ENCODE measurements at places on chromosomes 6 and 20.
A peak's percentile ranks its signal among the peaks of the same experiment; 100 is the strongest.

DNA sequence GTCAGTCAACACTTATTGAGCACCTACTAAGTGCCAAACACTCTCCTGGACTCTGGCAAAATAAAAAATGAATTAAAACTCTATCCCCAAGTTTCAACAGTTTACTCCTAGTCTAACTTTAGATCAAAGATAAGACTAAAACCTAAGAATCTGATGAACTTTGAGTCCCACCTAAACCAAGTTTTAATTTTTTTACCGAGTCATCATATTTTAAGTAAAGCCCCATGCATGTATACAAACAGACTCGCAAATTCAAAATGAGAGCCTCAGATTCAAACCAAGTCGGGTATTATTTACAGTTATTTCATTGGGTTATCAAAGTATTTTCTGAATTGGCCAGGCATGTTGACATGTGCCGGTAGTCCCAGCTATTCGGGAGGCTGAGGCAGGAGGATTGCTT, 28.2 kb downstream of the BNIP5 start:
- DNase-seq = no peak

GRCh38 chr6:17334265-17334664, 53.1 kb downstream of the RBM24 start:
- no peak for DNase-seq

GRCh38 chr20:44683263-44684046, 31.7 kb upstream of the CCN5 start:
- peak; percentile 25 for DNase-seq

- no peak for DNase-seq
Measured at GRCh38 chr6:126380072-126380583, 40.2 kb downstream of the CENPW start.

DNA sequence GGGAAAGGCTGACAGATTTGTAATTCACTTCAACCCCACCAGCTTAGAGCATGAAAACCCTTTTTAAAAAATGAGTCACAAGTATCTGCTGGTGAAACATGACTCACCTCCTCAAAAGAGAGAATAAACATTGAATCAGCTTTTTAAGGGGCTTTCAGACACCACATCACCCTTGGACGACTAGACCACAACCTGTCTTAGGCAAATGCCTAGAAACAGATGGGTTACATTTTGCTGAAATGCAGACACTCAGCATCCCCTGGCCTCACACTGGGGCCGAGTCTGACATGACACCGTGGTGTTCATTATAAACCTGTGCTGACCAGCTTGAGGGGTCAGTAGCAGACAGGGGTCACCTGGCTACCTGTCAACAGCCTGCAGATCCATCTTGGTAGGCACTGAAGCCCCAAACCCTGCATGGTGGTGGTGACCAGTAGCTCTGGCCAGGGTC, 175.3 kb upstream of the CST7 start:
- peak; percentile 12 for DNase-seq

- DNase-seq = no peak
Measured at GRCh38 chr6:143695969-143696663, 18.4 kb downstream of the PHACTR2 start.

- no peak for DNase-seq
Measured at GRCh38 chr20:17875106-17875980, 93.3 kb downstream of the SNX5 start.

- DNase-seq = no peak
Measured at GRCh38 chr6:76779068-76779467, 684.2 kb downstream of the HTR1B start.

DNA sequence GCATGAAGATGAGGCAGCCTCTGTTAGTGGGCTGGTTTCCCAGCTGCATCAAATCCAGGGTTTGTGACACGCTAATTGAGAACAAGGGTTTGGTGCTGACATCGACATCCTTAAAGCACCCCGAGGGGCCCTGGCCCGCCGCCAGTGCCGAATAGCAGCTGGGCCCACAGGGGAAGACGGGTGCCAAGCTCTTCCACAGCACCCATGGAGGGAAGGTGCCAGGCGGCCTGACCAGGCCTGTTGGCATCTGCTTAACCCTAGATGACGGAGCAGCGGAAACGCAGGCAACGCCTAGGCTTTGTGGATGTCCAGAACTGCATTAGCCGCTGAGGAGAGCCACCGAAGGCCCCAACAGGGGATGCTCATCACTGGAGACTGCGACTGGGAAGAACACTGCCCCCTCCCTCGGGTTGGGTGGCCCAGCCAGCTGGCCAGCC, 16.0 kb downstream of the UQCC2 start:
- no peak for DNase-seq

DNA sequence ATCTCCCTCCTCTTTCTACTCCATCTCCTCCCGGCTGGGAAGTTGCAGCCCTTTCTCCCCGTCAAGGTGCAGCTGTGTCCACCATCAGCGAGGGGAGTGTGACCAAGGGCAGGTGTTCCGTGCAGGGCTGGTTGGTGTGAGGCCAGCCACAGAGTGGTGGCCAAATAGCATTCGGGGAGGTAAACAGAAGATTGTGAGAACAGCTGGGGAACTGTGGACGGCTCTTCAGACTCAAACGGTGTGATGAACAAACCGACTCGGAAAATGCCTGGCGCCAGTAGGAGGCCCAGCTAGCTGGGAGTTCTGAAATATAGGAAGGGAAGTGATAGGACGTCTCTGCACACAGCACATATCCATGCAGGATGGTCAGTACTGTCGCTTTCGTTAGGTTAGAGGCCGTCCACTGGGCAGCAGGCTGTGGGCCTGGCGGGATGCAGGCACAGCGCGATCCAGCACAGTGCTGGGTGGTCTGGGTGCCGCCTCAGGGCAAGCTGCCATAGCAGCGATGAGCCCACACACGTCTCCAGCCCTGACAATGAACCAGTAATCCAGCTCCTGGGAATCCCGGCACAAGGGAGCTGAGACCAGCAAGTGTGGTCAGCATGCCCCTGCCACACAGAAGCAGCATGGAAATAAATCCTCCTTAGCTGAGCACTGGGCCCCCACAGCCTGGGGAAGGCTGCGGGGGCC, 258.1 kb downstream of the TAF4 start:
- DNase-seq = no peak

- no peak for DNase-seq
Measured at GRCh38 chr20:10939331-10939941, 265.6 kb upstream of the JAG1 start.

GRCh38 chr6:160733050-160733646, 31.1 kb downstream of the PLG start:
- peak; percentile 13 for DNase-seq

DNA sequence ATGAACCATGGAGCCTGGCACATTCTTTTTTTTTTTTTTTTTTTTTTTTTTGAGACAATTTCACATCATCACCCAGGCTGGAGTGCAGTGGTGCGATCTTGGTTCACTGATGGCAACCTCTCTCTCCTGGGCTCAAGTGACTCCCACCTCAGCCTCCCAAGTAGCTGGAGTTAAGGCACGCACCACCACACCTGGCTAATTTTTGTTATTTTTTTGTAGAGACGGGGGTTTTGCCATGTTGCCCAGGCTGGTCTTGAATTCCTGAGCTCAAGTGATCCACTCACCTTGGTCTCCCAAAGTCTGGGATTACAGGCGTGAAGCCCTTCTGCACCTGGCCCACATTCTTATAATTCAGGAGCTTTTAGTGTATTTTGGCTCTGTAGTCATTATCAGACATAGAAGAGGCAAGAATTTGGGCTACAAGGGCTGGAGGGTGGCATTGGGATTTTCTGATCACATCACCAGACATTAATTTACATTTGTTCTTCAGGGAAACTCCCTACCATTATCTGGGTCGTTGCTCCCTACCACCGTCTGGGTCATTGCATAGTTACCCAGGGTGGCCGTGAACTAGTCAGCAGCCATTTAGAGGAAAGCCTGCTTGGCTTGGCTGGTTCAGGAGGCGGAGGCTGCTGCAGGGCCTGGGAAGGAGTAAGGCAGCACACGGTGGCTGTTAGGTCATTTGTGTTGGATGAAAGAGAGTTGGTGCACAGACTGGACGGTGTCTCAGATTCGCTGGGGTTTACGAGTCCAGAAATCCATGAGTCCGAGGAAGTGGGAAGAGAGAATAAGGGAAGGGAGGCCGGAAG, 17.6 kb downstream of the ARID1B start:
- no peak for DNase-seq

GRCh38 chr6:139608466-139609261, 234.2 kb upstream of the CITED2 start:
- no peak for DNase-seq

- no peak for DNase-seq
Measured at GRCh38 chr20:64109831-64110391, 2.5 kb upstream of the NPBWR2 start.

- DNase-seq = no peak
Measured at GRCh38 chr6:111520524-111520923, 37.5 kb upstream of the REV3L start.

- DNase-seq = no peak
Measured at GRCh38 chr6:31287619-31288018, 15.7 kb upstream of the HLA-C start.

- no peak for DNase-seq
Measured at GRCh38 chr20:58670659-58671058, 19.6 kb downstream of the STX16 start.
